Stomach (tissue), 19 donors: ENCODE measurements at places on chromosomes 12 and 14.

- no peak for DNase-seq
These were observed 38.4 kb upstream of the MANSC4 start for GRCh38 chr12:27818401-27818918.

- no peak for DNase-seq
These were observed 316.8 kb downstream of the SNAPC1 start for GRCh38 chr14:62079038-62079437.

DNA sequence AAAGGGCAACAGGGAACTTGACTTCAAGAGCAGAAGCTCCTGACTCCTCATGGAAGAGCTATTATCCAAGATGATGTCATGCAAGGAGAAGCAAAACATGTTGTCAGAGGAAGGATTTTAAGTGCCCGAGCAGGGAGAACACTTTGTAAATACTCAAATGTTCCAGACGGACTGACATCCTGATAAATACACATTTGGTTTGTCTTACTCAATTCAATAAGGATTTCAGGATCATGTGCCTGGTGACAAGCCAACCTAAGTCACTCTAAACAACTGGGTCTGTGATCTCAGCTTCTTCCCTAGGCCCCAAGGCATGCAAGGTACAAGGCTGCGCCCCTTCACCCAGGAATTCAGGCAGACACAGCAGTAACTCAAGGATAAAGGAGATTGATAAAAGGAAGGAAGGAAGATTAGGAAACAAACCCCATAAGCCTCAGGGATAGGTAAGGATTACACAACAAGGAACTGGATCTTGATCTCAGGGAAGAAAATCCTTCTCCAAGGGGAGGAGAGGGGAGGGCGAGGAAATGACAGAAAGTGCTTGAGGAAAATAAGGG lies 26.8 kb upstream of the CEBPE start:
- DNase-seq, result no peak

GRCh38 chr12:69238589-69239351 lies 599 bp upstream of the CPSF6 start:
- no peak for DNase-seq

- no peak for DNase-seq
These were observed 251.5 kb upstream of the DCN start for GRCh38 chr12:91434081-91434480.

DNA sequence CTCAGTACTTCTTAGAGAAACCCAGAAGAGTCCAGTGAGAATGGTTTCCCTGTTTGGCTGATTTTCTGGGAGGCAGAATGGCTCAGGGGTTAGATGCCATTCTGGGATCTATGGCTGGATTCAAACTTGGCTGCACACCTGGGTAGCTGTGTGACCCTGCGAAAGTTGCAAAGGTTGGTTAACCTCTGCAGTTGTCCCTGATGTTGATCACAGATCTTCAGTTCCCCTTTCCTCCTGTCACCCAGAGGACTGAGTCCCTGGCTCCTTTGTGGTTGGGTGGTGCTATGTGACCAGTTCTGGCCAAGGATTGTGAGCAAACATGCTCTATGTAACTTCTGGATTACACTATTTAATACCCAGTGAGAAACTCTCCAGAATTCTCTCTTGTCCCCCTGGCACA lies 418.0 kb downstream of the RGS6 start:
- DNase-seq, result no peak

GRCh38 chr12:33156042-33156441 lies 259.5 kb upstream of the PKP2 start:
- no peak for DNase-seq

DNA sequence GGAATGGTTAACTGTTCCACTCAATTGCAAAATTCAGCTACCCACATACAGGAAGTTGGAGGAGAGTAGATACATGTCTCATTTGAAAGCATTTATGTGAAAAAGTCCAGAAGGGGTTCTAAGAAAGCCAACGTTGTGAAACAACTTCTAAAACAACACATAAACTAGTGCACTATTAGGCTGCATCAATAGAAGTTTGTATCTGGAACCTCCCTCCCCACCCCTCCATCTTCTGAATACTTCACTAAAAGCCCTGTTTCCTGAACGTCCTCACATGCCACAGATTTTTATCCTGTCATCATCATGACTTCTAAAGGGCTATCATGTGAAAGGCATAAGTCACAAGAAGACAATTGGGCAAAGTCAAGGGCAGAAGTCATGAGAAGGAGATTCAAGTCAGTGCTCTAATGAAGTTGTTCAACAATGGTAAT lies 5.5 kb downstream of the KRT79 start:
- no peak for DNase-seq

GRCh38 chr12:103011974-103012763 lies 54.7 kb downstream of the ASCL1 start:
- peak; percentile 40 for DNase-seq

- no peak for DNase-seq
These were observed 2.6 kb upstream of the KRT71 start for GRCh38 chr12:52555577-52555976.

GRCh38 chr12:106138357-106138632 lies 459 bp downstream of the NUAK1 start:
- no peak for DNase-seq

DNA sequence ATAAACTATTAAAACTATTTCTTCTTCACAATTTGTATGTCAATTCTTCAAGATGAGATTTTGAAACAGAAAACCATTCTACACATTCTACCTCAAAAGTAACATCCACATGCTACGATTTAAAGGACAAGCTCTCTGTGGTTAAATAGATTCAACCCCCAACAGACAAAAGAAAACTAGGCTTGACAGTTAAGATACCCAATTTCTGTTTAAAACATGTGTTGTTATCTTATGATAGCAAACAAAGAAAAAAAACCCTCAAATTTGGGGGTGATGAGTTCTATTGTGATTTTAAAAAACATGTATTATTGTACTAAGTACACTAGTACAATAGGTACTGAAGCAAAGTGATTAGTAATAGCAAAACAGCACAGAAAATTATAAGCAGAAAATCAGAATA lies 33.8 kb downstream of the ATF7 start:
- no peak for DNase-seq

DNA sequence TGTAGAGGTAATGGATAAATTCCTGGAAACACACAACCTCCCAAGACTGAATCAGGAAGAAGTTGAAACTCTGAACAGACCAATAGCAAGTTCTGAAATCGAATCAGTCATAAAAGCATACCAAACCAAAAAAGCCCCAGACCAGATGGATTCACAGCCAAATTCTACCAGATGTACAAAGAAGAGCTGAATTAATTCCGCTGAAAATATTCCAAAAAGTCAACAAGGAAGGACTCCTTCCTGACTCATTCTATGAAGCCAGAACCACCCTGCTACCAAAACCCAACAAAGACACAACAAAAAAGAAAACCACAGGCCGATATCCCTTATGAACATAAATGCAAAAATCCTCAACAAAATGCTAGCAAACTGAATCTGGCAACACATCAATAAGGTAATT lies 81.5 kb downstream of the SLC38A4 start:
- DNase-seq, result no peak

DNA sequence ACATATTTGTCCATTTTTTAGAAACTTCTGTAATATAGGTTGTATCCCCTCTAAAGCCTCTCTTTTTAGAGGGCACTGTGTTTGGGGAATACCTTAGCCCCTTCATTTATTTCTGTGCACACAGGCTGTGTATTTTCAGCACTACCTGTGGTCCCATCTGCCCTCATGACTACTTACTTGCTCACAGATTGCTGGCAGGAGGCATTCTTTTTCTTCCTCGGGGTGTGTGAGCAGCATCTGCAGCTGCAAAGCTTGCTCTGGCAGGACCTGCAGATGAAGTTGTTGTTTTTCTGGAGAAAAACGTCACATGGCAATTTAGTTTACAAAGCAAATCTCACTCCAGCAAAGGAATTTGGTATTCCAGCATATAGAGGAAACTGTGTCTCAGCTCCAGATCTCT lies 24.3 kb downstream of the ANG start:
- DNase-seq, result no peak

GRCh38 chr12:130787445-130788410 lies 51.3 kb downstream of the STX2 start:
- DNase-seq, result peak; percentile 22

GRCh38 chr12:45991284-45992249 lies 1.2 kb upstream of the SCAF11 start:
- peak; percentile 75 for DNase-seq

- DNase-seq, result no peak
These were observed 501.0 kb downstream of the RERGL start for GRCh38 chr12:17588968-17589367.

- peak; percentile 73 for DNase-seq
These were observed 143.3 kb upstream of the AVPR1A start for GRCh38 chr12:63294327-63294632.

DNA sequence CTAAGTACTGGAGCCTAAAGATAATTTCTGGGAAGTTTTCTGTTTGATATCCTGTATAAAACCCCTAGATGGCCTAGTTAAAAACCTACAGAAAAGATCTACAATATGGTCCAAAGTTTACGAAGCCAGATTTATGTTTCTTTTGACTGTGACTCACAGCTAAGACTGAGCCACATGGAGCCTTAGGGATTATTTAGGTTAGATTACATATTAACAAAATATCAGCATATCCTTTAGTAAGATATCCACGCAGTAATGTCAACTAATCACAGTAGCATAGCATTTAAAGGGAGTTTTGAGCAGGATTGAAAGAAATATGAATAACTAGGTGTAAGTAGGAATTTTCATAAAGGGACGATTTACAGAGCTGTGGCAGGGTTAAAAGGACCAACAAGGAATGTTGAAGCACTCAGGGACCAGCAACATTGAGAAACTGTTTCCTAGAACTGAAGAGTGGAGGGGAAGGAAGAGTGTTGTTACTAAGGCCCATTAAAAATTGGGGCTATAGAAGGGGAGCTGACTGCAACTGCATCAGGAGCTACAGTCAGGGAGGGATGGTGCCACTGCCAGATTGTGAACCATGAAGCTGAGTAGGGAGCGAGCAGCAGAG lies 155.5 kb downstream of the DACT1 start:
- no peak for DNase-seq

DNA sequence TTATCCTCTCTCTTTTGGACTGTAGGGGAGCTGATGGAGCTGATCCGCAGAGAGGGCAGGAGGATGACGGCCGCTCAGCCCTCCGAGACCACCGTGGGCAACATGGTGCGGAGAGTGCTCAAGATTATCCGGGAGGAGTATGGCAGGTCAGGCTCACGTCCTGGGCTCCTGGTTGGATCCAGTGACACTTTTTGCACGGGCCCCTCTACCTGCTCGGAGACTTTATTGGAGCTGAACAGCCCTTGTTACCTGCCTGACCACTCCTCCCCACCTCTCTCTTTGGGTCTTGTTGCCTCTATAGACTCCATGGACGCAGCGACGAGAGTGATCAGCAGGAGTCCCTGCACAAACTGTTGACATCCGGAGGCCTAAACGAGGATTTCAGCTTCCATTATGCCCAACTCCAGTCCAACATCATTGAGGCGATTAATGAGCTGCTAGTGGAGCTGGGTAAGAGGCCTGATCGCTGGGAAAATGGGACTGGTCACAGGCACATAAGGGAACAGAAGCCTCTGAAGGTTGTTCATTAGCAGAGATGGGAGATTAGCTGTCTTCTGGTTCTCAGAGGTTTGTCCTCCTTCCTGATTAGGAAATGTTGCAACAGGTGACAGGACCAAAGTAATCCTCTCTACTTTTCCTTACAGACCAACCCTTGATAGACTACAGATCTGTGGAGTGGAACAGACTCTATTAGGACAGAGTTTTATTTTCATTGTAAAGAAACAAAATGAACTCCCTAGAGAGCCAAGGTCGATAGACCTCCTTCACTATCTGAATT lies 718 bp downstream of the EIF2B2 start:
- no peak for DNase-seq

GRCh38 chr14:50766338-50766886 lies 64.5 kb downstream of the NIN start:
- DNase-seq, result no peak

DNA sequence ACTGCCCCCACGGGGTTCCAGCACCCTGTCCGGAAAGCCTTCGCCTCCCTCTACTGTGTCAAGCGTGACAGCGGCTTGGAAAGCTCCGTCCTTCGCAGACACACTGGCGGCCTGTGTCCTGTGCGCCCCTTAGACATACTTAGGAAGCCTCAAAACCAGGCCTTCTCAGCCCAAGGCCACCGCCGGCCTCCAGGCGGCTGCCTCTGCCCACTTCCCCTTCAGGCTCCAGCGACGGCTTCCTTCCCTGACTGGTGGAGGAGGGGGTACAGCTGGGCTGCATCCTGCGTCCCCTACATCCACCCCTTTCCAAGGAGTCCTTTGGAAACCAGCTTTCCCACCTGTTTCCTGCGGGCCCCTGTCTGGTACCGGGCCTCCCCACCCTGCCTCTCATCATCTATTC lies 2.5 kb upstream of the CACNA2D4 start:
- peak; percentile 21 for DNase-seq

GRCh38 chr12:67666605-67667004 lies 18.1 kb downstream of the DYRK2 start:
- DNase-seq, result no peak

DNA sequence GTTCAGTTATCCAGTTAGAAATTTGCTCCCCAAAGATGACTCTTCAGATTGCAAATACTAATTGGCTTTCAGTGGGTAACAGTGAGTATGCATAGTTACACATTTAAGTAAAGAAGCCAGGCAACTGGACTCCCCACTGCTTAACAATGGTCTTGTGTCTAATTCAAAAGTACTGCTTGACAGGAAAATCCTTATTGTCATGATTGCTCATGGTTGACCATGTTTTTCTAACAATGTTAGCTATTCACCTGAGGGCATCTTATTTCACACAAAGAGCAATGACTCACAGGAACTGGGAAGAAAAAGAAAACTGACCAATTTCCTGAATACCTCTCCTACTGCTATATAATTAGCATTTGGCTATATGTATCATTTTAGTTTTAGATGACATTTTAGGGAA lies 33.7 kb upstream of the ALG10B start:
- DNase-seq, result no peak

- DNase-seq, result no peak
These were observed 5.8 kb downstream of the CCNB1IP1 start for GRCh38 chr14:20327005-20327869.

GRCh38 chr12:54968181-54968730 lies 16.3 kb downstream of the TESPA1 start:
- no peak for DNase-seq

DNA sequence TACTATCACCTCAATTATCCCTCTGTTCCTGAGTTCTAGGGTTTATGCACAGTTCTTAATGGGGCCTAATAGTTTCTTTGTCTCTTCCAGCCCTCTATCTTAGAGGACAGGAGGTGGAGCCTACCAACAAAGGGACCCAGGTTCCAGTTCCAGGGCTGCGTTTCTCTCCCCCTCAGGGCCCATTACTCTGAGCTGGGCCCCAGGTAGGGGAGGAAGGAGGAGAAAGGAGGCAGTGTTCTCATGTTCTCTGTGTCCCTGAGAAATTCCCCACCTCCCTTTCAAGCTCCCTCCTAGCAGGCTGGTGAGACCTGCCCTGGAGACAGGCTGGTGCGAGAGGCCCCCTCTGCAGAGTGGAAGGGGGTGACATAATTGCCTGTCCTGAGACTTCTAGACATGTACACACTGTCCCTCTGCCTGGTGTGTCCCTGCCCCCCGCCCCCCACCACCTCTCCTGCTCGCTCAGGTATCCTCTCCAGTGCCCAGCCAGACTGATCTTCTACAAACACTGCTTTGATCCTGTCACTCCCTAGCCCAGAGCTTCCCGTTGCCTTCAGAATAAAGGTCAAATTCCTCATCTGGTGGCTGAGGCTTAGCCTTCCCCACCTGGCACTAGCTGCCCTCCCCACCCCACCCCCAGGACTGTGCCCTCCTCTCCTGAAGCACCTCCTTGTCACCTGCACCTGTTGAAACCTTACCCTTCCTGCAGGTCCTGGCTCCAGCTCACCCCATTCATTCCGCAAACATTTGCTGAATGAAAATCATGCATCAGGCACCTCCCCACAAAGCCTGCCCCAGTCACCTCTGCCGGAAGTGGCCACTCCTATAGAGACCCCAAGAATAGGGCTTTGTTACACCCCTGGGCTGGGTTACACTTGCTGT lies 21.1 kb upstream of the KRT8 start:
- peak; percentile 93 for DNase-seq
